ENCODE measurements at places on chromosomes 2 and 18. TPM values are rescaled to one million over a fixed set of nuclear protein-coding genes. Genes with fewer than 3 reads are reported as not detected.

Gene SMARCAL1
- total RNA-seq, result 6.1 TPM

Gene CNDP1
- not detected for total RNA-seq

Gene MYO7B
- total RNA-seq, result 5.8 TPM

DNA sequence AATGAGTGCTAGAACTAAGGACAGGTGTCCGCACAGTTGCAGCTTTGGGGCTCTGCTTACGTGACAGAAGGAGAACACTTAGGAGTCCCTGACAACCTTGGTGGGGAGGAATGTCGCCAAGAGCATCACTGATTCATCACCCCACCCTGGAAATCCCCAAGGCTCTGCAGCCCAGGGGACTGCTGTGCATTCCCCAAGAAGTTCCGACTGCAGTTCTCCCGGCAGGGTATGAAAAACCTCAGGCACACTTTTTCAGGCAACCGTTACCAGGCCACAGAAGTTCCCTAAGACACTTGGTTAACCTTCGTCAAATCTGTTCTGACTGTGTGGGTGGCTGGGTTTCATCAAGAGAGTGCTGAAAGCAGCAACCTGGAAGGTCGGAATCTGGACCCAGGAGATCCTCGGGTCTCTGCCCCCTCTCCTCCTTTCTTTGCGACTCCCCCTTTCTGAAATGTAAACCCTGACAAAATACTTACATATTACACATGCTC lies 192.1 kb upstream of the CXCR4 start:
- peak; percentile 31 for DNase-seq

GRCh38 chr2:106156305-106157296 lies 37.5 kb downstream of the UXS1 start:
- DNase-seq, result peak; percentile 17

- DNase-seq, result no peak
These were observed 329.9 kb downstream of the TRIB2 start for GRCh38 chr2:13046557-13047165.

GRCh38 chr2:133171393-133172004 lies 396.8 kb downstream of the NCKAP5 start:
- DNase-seq, result peak; percentile 73

DNA sequence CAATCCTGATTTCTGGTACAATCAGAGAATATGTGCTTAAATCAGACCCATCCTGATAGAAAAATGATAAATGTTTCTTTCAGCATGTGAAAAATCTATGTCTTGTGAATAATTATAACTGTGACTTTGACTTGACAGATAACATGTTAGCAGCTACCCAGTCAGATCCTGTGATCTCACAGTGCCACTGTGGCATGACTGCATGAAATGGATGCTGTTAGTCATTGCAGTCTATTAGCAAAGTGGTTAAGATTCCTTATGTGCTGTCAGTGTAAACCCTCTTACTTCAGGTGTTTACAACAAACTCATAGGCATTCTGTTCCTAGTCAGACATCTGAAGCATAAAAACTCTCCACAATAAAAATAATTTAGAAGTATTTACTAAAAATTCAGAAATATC lies 244.6 kb upstream of the RND3 start:
- peak; percentile 73 for DNase-seq

DNA sequence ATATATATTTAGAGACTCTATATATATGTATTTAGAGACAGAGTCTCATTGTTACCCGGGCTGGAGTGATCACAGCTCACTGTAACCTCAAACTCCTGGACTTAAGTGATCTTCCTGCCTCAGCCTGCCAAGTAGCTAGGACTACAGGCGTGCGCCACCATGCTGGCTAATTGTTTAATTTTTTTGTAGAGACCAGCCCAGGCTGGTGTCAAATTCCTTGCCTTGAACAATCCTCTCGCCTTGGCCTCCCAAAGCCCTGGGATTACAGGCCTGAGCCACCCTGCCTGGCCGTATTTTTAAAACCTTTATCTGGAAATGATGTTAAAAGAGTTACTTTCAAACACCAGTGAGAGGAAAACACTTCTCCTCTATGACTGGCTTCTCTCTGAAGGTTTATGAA lies 30.9 kb upstream of the PGAP1 start:
- DNase-seq, result no peak

GRCh38 chr2:165757906-165758675 lies 36.0 kb downstream of the GALNT3 start:
- peak; percentile 40 for DNase-seq

- no peak for DNase-seq
These were observed 78.8 kb downstream of the TET3 start for GRCh38 chr2:74063486-74063885.

- peak; percentile 35 for DNase-seq
These were observed 94.6 kb downstream of the PMAIP1 start for GRCh38 chr18:59994357-59994756.
